Thyroid gland (tissue), 4 donors: ENCODE measurements at places on chromosomes 5 and 9. TPM values are rescaled to one million over a fixed set of nuclear protein-coding genes. Genes with fewer than 3 reads are reported as not detected.

DNA sequence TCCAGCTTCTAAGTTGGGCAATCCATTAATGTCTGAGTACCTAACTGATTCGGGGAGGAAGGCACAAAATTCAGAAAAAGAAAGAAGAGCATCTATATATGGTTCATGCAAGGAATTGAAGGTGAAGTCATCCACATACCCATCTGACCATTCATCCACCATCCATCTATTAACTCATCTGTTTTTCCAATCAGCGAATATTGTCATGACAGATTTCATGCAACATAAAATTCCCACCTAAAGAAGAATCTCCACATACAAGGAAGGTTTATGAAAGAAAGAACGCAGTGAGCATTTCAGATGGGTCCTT, 164.7 kb downstream of the GRIA1 start:
- no peak for DNase-seq

GRCh38 chr5:53397845-53398244, 82.6 kb upstream of the FST start:
- DNase-seq: peak; percentile 1

GRCh38 chr9:80899208-80899607, 790.1 kb downstream of the TLE1 start:
- no peak for DNase-seq

GRCh38 chr5:52692039-52692438, 95.7 kb upstream of the ITGA1 start:
- DNase-seq: no peak

GRCh38 chr9:4137681-4138099, 162.2 kb downstream of the GLIS3 start:
- no peak for DNase-seq

DNA sequence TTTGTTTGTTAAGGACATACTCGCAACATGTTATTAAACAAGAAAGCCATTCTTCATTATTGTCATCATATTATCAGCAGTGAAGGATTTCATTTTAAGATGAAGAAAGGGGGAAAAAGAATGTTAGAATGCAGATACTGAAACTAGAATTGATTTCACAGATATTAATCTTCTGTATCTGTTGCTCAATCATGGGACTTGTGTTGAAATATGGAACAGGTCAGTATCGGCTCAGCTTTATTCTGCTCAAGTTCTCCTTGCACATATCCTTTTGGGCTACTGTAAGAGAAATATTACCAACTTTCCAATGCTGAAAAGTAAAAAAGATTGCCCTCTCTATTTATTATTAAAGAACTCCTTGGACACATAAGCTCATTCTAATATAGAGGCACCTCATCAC, 13.8 kb upstream of the ANXA1 start:
- DNase-seq: no peak

DNA sequence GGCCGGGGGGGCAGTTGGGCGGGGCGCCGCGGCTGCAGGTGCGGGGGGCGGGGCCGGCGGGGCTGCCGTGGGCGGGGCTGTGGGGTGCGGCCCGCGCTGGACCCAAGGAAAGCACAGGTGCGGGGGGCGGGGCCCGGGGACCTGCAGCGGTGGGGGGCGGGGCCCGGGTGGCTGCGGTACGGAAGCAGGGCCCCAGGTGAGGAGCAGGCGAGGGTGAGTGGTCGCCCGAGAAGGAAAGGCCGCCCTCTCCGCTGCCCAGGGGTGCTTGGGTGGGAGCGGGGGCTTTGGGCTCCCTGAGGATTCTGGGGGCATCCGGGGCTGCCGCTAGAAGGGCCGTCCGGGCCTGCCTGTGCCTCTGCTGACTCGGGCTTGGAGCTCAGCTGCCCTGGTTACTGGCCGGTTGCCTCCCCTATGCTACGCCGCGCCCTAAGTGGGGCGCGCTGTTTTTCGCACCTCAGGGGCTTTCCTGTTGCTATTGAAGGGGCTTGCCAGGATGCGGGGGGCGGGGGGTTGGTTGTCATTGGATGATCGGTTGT, 767 bp downstream of the RALGPS1 start:
- DNase-seq: peak; percentile 94

GRCh38 chr9:106799152-106799551, 63.8 kb upstream of the ZNF462 start:
- DNase-seq: no peak

DNA sequence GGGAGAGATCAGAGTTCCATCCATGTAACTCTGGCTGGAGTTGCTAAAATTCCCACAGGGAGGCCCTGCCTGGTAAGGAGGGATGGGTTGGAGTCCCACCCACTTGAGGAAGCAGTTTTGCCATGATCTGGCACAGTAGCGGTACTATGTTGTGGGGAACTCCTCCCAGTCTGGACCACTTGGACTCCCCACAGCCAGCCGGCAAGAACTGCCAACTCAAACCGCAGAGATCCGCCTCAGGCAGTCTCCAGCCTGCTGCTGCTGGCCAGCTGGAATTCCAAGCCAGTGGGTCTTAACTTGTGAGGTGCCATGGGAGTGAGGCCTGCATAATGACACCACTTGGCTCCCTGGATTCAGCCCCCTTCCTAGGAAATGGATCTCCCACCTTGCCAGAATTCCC, 151.9 kb downstream of the NDUFS4 start:
- no peak for DNase-seq

DNA sequence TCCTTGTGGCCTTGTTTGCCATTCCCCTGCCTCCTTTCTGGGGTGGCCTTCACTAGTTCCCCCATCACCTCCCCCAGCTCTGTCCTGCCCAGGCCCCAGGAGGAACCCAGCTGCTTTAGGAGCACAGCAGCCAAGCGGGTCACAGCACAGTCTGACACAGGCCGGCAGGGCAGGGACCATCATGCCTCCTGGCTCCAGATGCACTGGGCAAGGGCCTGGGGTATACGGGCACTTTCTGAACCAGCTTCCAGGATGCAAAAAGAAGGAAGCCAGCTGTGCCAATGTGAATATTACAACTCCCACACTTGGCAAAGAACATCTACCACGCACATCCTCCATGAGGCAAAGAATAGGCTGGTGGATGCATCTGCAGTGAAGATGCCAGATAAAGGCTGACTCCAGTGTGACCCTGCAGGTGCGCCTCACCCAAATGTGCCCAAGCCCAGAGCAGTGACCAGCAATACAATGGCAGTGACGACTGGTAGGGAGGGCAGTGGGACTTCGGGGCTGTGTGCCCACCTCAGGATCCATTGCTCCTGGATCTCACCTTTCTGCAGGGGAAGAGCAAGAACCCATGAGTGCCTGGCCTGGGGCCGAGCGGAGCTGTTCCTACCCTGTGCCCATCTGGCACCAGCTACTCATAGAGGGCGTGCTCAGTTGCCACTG, 6.3 kb upstream of the IL3 start:
- DNase-seq: no peak

- no peak for DNase-seq
Observed at GRCh38 chr9:94666364-94667099, 27.2 kb upstream of the FBP1 start.

GRCh38 chr5:174733091-174733690, 8.8 kb downstream of the MSX2 start:
- DNase-seq: no peak

GRCh38 chr5:119896826-119897536, 267.6 kb downstream of the FAM170A start:
- DNase-seq: no peak

- no peak for DNase-seq
Observed at GRCh38 chr9:124622882-124623281, 115.7 kb upstream of the NR5A1 start.

GRCh38 chr9:100216178-100216787, 117.2 kb downstream of the INVS start:
- peak; percentile 31 for DNase-seq

C5orf58 gene
- total RNA-seq: not detected

RNF20 gene
- 31.5 TPM for total RNA-seq

TSPAN17 gene
- 18.9 TPM for total RNA-seq

TAF11L4 gene
- total RNA-seq: not detected

IER5L gene
- total RNA-seq: 11.2 TPM

EPB41L4A gene
- total RNA-seq: 44.2 TPM

ANKRD55 gene
- not detected for total RNA-seq
